ENCODE measurements at places on chromosomes 1 and 21. TPM values are rescaled to one million over a fixed set of nuclear protein-coding genes. Genes with fewer than 3 reads are reported as not detected.

NFASC gene
- 140 TPM for total RNA-seq

ITSN1 gene
- total RNA-seq: 88.8 TPM

YRDC gene
- total RNA-seq: 8.1 TPM

DNA sequence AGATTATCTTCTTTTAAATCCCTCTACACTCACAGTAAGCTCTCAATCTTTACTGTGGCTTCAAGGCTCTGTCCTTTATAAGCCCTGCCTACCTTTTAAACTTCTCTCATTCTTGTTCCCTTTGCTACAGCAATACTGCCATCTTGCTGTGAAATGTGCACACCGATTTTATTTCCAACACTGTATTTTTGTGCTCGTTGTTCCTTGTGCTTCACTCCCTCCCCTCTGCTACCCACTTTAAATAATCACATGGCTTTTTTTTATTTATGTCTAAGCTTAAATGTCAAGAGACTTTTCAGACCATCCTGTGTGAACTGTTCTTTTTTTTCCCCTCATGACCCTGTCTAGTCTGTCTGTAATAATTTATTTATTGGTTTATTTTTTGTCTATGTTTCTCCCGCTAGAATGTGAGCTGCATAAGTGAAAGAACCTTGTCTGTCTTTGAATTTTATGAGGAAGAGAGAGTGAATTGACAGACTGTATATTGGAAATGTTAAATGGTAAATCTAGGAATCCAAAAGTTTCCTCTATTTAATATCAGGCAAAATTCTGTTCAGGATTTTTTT is 45.7 kb downstream of the ABCD3 start:
- no peak for DNase-seq

DNA sequence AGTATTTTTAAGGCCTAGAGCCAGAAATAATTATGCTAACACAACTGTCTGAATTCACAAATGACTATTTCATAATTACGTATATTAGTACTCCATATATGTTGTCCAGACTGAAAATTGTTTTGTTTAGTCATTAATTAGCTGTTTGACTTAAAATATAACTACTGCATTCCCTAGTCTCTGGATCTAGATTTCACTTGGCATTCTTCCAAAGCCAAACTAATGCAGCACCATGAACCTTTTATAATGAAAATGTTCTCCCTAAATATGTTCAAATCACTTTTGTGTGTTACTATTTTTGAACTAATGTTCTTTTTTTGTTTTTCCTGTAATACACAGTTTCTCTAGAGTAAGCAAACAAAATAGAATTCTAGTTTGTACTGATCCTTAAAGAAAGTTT is 46.1 kb downstream of the CAMTA1 start:
- DNase-seq: no peak

GRCh38 chr1:232422898-232423297 is 207.0 kb downstream of the SIPA1L2 start:
- DNase-seq: no peak

- no peak for DNase-seq
These were observed 21.7 kb downstream of the CACNA1S start for GRCh38 chr1:201090541-201090940.

DNA sequence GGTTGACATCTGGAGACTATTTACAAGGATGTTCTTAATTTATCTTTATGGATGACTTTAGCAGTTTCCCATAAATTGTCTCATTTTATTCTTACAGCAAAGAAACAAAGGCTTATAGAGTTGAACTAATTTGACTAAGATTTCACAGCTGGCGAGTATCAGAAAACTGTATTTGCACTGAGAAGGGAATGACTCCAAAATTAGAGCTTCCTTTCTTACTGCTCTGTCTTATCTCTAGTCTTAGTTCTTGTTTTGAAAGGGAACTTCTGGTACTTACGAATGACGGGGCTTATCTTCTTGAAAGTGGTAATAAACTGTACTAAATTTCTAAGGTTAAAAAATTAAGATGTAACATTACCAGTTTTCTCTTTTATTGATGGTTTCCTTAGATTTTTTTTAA is 13.6 kb downstream of the CNST start:
- DNase-seq: no peak

DNA sequence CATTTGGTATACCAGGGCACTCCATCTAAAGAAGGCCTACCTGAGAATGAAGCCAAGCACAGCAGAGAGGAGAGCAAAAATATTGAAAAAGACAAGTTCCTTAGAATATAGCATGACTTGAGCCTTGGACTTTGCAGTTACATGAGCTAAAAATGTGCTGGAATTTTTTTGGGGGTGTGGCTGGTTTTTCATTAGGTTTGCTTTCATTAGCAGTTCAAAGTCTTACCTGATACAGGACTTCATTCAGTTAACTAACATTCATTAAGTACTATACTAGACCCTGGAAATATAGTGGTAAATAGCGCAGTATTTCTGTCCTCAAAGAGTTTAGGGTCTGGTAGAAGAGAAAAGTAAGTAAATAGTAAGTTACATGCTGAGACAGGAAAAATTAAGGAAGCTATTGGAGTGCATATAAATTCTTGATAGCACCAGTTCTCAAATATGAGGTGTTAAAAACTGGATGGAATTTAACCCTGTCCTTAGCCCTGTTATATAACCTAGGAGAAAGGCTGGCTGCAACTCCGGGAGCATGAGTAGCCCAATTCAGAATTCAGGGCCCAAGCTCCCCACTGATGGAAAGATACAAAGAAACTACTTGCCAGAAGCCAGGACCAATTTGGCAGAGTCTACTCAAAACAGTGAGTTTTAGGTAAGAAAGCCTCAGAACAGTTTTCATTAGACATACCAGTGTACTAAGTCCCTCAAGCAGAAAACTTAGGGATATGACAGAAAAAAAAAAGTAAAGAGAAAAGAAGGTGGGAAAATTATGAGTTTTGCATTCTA is 3.1 kb upstream of the DOCK7 start:
- DNase-seq: no peak

DNA sequence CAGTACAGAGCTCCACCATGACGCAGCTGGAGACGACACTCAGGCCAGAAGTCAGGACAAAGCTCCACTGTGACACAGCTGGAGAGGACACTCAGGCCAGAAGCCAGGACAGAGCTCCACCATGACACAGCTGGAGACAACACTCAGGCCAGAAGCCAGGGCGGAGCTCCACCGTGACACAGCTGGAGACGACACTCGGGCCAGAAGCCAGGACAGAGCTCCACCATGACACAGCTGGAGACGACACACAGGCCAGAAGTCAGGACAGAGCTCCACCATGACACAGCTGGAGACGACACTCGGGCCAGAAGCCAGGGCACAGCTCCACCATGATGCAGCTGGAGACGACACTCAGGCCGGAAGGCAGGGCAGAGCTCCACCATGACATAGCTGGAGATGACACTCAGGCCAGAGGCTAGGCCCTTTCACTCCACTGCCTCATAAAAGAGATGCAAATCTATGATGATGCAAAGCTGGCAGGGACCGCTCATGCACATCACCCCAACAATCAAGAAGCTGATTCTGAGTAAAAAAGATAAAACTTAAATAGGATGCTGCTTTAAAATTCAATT is 13.6 kb upstream of the OR2B11 start:
- DNase-seq: no peak

DNA sequence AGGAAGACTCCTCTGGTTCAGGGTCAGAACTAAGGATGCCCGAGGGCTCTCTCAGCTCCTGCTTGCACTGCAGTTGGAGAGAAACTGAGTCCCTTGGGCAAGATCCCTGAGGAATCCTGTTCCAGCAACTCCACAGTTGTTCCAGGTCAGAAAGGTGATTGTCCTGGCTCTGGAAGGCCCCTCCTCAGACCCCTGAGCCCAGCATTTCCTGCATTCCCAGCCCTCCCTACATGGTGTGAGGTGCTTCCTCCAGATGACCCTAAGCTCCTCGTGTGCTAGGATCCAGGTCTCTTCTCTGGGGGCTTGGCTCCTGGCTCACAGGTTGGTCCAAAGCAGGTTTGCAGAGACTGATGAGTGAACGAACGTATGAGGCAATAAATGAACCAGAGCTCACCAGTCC is 11.5 kb downstream of the LDLRAD1 start:
- no peak for DNase-seq

Data from sciatic nerve (tissue), 2 donors.